ENCODE measurements at places on chromosomes 2 and 18.

GRCh38 chr2:237872178-237872887 lies 12.9 kb downstream of the RAMP1 start:
- no peak for DNase-seq

DNA sequence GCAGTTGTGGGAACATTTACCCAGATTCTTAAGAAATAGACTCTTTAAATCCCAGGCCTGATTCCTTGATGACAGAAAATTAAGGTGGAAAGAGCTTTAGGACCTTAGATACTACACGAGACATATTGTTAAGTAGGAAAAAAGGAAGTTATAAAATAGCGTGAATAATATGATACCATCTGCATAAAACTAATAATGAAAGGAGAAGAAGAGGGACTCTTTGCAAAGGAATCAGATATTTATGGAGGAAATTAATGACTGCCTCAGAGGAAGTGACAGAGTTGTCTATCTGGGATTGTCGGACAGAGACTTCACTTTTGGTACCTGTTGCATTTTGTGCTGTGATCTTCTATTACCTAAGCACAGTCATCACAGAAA lies 20.8 kb downstream of the APCDD1 start:
- no peak for DNase-seq

DNA sequence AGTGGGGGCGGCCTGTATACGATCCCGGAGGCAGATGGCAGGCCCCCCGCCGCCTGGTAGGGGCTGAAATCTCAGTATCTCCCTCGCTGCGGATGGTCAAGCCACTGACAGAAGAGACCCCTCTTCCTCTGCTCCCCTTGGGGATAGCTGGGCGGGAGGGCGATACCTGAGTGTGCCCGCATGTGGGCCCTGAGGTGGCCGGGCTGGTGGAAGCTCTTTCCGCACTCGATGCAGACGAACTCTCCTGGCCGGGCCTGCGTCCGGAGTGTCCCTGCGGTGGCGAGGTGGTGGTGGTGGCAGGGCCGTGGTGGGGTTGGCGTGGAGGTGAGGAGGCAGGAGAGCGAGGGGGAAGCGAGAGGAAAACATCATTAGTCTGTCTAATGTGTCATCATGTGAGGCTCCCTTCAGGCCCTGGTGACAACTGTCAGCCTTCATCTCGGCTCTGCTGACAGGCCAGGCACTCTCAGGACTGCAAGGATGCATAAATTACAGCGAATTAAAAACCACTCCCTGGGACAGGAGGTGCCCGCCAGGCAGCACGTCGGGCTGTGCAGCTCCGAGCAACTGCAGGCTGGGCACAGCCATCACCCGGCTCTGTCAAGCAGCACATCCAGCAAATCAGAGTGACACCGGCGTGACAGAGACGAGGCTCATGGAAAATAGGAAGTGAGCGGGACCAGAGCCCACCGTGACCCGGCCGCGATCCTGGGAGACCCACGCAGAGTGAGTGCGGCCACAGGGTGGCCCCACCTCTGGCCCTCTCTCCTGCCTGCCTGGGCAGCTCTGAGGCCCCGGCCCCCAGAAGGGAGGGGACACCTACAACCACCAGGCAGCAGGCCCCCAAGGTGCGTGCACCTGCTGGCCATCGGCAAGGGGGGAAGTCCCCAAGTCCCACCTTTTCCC lies 123.5 kb downstream of the ZNF516 start:
- no peak for DNase-seq

DNA sequence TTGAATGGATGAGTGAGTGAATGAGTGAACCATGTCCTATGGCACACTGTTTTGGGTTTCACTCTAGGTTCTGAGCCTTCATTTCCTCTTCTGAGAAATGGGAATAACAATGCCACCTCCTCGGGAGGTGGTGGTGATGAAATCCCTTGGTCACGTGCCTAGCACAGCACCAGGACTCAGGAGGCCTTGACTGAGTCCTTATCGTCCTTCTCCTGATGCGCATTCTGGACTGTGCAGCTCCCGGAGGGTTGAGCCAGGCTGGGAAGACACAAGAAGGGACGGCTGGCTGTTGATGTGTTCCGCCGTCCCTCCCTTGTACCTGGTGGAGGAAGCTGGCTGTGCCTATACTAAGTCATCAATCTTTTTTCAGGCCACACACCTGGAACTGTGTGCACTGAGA lies 437.3 kb downstream of the ZNF521 start:
- no peak for DNase-seq

- DNase-seq = no peak
Observed at GRCh38 chr2:47147021-47147420, 8.1 kb downstream of the STPG4 start.

GRCh38 chr2:229880892-229881586 lies 40.8 kb downstream of the TRIP12 start:
- DNase-seq = no peak

- no peak for DNase-seq
Observed at GRCh38 chr2:72846171-72847095, 20.6 kb upstream of the EXOC6B start.

- DNase-seq = no peak
Observed at GRCh38 chr18:2053490-2054089, 517.7 kb downstream of the METTL4 start.

DNA sequence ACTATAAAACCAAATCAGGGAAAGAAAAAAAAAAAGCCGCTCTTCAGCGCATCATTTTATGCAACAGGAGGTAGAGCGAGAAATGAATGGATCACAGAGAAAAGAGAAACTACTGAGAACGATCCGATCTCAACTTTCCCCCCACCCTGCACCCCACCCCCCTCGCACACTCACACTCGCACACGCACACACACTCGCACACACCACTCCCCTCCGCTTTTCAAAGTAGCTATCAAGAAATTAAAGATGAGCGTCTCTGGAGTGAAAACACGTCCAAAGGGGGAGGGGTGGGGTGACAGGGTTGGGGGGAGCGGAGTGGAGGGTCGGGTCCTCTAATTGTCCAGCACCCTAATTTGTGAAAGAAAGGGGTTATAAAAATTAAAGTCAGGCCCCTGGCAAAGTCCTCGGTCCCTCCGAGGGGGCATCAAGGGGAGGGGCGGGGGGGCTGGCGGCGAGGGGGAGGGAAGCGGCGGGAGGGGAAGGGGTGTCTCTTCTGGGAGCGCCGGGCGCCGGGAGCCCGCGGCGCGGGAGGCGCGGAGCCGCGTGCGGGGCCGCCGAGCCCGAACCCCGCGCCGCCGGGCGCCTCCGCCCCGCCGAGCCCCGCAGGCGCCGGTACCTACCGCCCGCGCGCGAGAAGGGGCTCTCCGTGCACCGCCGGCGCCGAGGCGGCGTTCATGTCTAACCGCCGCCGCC lies 428 bp downstream of the TCF4 start:
- no peak for DNase-seq

DNA sequence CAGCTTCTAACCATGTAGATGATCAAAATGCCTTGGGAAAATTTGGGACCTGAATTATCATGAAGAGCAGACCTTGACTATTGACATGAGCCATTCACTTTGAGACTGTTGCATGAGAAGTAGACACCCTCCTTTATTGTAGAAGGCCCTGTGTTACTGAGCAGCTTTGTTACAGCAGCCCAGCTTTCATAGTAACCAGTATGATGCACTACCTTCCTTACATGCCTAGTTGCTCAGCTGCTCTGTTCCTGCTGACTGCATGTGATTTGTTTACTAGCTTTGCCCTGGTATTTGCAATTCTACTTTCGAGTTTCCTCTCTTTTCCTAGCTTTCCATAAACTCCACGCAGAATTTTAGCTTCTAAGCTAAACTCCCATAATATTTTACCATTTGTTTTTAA lies 11.2 kb upstream of the FN1 start:
- DNase-seq = no peak
